ENCODE measurements at places on chromosomes 7 and 10. TPM values are rescaled to one million over a fixed set of nuclear protein-coding genes. Genes with fewer than 3 reads are reported as not detected.

The NKX2-3 gene
- 0.34 TPM for total RNA-seq

The MEST gene
- total RNA-seq: 3.3 TPM

The LAMB4 gene
- 2.6 TPM for total RNA-seq

The CFAP69 gene
- total RNA-seq: 3.0 TPM

The UPP1 gene
- total RNA-seq: 10.7 TPM

The KMT2E gene
- total RNA-seq: 77.0 TPM

The MMRN2 gene
- 24.9 TPM for total RNA-seq

The ZPBP gene
- not detected for total RNA-seq

All from esophagus muscularis mucosa (tissue), 4 donors.